Central memory CD4-positive, alpha-beta T cell (primary cell): ENCODE measurements at places on chromosomes 6 and 20.
A peak's percentile ranks its signal among the peaks of the same experiment; 100 is the strongest.

DNA sequence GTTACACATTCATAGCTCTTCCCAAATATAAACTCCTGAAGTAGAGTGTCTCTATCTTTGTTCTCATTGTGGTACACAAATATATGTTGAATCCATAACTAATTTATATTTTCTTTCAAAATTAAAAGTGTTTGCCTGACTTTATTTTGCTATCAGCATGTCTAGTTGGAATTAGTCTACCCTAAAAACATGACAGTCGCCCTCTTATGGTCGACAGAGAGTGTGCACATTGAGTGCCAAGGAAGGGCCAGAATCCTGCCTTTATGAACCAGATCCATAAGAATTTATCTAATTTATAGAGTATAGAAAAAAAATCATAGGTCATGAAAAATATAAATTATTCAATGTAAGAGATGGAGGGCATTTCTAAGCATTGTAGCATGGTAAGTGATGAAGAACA lies 12.3 kb upstream of the DEFB112 start:
- DNase-seq, result no peak

GRCh38 chr6:51570168-51570921 lies 517.1 kb downstream of the PKHD1 start:
- no peak for DNase-seq

- DNase-seq, result no peak
Observed at GRCh38 chr20:10557685-10558084, 116.1 kb downstream of the JAG1 start.

- peak; percentile 44 for DNase-seq
Observed at GRCh38 chr20:63442100-63442493, 30.4 kb downstream of the KCNQ2 start.

DNA sequence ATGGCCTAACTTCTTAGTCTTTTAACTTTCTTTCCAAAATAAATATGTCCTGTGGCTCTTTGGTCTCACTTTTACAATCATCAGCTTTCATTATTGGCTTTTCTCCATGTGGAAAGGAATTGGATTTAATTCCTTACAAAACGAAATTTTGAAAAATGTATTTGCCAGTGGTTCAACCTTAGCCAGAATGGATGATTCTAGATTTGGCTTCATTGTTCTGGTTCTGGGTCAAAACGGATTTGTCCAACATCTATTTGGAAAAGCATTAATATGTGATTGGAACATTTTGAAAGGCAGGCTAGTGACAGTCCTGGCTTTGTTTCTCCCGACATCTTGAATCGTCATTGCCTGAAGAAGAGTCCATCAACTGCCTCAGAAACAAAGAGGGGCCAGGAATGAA lies 59.2 kb downstream of the TENT5A start:
- no peak for DNase-seq

DNA sequence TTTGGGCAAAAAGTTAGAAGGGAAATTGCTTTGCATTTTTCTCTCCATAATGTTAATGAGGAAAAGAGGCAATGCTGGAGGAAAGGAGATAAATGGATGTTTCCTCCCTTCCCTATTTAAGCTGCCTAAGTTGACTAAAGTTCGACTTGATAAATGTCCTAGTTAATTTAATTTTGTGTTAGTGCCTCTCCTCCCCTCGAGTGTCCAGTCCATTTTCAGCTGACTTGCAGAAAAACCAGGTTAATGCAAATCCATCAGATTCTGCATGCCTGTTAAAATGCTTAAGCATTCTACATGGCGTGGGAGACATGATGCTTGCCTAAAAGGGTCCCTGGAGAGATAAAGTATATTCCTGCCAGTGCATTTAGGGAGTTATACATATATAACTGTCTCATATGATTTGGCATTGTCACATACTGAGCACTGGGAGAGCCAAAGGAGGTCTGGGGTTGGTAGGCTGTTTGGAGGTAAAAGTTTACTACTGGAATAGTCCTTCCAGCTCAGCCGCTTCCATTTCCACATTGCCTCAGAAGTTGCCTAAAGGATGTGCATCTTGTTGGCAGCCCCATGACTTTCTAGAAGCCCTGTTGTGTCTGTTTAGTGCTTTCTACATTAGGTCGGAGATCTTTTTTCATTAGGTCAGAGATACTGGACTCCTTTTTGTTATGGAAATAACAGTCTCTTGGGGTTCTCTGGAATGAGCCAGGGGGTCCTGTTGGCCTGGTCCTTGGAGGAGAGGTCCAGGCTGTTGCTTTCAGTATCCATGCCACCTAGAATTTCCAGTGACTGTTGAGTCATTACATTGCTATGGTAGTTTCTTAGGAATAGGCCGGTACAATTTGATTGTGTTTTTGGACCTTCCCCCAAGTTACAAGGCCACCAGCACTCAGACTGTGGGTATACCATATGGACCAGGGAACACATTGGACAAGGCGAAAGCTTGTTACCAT lies 30.4 kb downstream of the JARID2 start:
- no peak for DNase-seq

GRCh38 chr6:81995548-81996289 lies 243.2 kb upstream of the TENT5A start:
- DNase-seq, result no peak

DNA sequence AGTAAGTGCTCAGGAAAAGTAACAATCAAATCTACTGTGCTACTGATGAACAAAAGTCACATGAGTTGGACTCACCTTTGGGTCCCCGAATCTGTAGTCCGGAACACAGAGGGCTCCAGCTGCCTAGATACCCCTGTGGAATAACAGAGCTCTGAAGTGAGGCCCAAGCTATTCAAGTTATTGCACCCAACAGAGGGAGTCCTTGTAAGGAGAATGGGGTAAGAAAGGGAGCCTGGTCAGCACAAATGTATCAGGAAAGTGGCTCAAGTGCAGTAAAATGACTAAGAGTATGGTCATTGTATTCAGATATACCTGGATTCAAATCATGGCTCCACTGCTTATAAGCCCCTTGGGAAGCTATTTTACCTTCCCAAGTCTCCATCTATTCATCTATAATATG lies 20.9 kb downstream of the EDN1 start:
- no peak for DNase-seq
